NCI-H187 treated with DMSO at 0.1 percent for 48 hours (cell line): ENCODE measurements at places on chromosomes 11 and 22.

DNA sequence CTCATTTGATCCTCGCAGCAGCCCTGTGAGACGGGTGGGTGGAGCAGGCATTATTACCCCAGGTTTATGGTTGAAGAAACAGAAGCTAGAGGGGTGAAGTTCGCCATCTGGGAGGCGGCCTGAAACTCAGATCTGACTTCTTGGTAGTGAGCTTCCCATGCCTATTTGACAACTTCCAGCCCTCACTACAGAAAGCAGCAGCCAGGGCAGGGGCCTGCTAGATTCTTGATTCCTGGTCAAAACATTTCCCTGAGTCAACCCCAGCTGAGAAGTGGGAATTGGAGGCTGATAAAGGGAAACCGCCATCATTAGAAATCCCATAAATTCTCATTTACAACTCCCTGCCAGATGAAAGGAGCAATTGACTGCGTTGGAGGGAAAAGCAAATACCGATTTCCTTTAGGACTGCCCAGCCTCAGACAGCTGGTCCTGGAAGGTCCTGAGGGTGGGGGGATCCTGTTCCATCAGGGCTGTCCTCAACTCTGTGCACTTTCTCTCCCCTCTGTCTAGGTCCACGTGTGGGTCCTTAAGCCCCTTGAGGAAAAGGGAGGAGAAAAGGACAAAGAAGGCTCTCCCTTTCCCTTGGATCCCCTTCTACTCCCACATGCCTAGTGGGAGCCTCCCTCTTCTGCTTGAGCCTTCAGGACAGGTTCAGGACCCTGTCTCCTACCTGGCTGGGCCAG is 10.2 kb upstream of the NECTIN1 start:
- no peak for DNase-seq

DNA sequence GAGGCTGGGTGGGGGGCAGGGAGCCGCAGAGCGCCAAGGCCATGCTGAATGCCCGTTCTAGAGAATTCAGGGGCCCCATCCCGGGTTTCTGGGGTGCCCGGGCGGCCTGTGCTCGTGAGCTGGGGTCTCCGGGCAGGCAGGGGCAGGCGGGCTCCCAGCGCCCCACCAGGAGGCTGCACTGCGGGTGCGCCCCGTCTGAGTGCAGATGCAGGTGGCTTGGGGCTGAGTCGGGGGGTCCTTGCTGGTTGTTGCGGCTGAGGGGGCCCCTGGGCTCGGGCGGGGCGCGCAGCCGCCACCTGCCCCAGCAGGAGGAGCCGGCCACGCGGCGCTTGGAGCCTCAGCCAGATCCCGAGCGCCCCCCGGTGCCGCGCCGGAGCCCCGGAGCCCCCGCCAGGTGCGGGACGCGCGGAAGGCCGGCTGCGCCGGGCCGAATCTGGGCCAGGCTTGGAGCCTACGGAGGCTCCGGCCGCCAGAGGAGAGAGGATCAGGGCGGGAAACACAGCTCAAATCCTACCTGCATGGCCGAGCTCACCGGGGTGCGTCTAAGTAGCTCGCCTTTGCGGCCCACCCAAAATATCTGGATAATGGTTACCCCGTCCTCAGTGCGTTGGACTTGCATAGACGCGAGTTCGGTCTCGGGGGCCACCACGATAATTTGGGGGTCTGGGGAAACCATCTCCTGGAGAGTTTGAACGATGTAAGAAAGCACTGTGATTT is 590 bp upstream of the IGF2 start:
- no peak for DNase-seq

- DNase-seq, result no peak
Measured at GRCh38 chr11:62817129-62817528, 11.9 kb upstream of the NXF1 start.

- DNase-seq, result no peak
Measured at GRCh38 chr11:11735586-11735985, 106.2 kb upstream of the USP47 start.

DNA sequence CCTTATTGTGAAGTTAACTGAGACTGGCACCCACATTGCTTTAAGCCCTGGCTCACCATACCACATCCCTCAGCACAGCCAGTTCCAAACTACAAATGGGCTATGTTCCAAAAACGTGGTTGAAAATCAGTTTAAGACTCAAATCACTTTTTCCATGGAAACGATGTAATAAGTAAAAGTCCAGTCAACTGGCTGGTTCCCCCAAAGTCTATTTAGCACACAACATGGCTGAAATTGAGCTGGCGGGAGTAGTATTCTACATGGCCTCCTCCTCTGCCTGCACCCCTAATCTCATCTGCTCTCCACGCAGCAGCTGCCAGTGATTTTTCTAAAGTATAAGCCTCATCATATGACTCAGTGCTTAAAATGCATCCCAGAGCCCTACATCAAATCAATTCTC is 40.9 kb upstream of the BIRC3 start:
- DNase-seq, result no peak

GRCh38 chr22:39144101-39144767 is 8.2 kb downstream of the CBX7 start:
- DNase-seq, result no peak

GRCh38 chr22:44491269-44492035 is 6.6 kb downstream of the RTL6 start:
- no peak for DNase-seq

- no peak for DNase-seq
Measured at GRCh38 chr11:64202992-64203391, 3.5 kb upstream of the FERMT3 start.

DNA sequence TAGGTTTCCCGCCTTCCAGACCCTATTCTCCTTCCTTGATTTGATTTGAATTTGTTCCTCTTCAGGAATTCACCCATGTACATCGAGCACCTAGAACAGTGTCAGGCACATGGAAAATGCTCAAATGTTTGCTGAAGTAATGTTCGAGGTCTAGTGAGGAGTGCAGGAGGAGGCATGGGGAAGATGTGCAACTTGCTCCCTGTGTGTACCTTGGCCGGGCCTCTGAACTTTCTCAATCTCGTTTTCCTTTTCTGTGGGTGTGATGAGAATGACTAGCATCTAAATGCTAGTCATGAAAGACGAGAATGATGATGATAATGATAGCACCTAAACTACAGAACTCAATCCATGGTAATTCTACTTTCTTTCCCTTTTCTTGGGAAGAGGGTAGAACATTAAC is 279.1 kb upstream of the PLET1 start:
- DNase-seq, result no peak

GRCh38 chr11:44628730-44629700 is 63.6 kb downstream of the CD82 start:
- DNase-seq, result no peak

DNA sequence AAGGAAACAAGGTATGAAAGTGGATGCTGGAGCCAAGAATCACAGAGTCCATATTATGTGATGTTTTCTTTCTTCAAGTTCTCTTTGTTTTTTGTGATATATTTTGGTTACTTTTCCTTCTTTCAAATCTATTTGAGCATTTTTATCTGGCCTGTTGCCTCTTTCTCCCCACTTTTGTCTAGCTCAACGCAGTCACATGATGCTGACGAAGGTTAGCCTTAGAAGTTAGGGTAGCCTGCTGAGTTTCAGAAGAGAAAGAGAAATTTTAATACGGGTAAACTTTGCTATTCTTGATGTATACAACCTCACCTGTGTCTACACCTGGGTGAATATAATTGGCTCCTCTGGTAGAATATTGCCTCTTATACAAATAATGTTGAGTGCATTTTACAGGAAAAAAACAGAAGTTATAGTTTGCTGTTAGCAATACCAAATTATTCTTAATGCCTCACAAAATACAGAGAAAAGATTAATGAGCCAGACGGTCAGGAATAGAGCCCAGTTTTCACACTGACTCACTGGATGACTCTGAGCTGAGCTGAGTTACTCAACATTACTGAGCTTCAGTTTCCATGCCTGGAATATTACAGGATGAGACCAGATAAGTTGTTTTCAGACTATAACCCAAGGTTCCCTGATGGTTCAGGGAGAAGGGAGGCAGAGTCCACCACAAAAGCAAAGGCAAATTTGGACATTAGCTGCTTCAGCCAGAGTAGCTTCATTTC is 161.6 kb upstream of the BDNF start:
- no peak for DNase-seq

GRCh38 chr11:6757373-6757967 is 14.3 kb downstream of the OR2AG2 start:
- no peak for DNase-seq

GRCh38 chr11:117704395-117705100 is 92.5 kb downstream of the DSCAML1 start:
- no peak for DNase-seq

DNA sequence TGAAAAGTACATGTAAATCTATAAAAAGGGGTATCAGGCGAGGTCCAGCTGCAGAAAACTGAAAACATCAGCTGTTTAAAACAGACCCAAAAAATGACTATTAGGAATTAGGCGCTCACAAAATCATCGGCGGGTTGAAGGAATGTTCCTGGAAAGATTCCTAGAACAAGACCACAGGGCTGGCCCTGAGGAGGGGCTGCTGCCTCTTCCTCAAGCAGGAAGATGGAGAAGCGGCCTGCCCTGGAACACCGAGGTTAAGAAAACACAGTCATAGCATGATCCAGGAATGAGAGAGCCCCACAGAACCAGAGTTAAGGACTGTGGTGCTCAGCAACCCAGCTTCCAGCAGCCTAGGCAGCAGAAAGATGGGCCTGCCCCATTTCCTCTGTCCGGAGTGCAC is 78.4 kb downstream of the C11orf91 start:
- no peak for DNase-seq

DNA sequence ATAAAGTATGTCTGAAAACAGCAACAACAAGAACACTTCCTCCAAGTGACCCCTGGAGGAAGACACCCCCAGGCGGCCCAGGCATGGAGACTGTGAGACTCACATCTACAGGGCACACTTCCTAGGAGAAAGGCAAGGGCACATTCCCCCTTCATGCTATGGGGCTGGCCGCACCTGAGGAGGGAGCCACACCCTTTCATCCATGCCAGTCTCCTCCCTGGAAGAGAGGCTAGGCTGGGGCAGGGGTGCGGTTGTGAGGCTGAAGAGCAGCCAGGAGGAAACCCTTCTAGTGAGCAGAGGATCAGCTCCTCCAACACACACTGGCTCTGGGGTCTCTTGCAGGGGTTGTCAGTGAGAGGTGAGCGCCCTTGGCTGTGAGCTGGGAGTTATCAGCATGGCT is 678.8 kb downstream of the NTM start:
- no peak for DNase-seq

GRCh38 chr22:42772647-42773046 is 52.0 kb upstream of the A4GALT start:
- no peak for DNase-seq

DNA sequence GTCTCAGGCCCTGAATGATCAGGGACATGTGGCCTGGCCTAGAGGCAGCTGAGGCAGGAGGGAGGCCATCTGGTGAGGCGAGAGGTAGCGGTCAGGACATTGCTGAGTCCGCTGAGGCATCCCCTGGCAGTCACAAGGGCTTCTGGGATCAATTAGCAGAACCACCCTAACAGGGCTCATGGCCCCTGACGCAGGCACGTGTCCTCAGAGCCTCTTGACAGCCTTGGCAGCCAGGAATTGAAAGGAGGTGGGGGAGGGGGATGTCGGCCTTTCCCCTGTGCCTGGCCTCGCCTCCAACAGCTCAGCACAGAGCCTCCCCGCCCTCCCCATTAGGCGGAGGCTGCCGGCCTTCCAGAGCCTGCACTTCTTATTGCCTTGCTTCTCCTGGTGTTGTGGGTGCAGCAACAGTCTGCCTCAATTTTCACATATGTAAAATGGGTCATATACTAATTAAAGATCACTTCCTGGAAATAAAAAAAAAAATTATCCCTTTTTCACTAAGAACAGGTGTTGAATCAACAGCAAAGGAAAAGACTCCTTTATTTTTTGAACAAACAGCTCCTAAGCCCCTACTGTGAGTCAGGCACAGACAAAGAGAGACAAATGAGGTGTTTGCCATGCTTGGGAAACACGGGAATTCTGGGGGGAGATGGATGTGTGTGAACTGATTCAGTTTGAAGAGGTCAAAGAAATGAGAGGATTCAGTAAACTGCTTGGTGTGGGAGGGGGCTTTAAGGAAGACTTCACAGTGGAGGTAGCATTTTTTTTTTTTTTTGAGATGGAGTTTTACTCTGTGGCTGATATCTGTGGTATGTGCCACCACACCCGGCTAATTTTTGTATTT is 55.3 kb downstream of the NFAM1 start:
- peak; percentile 26 for DNase-seq

DNA sequence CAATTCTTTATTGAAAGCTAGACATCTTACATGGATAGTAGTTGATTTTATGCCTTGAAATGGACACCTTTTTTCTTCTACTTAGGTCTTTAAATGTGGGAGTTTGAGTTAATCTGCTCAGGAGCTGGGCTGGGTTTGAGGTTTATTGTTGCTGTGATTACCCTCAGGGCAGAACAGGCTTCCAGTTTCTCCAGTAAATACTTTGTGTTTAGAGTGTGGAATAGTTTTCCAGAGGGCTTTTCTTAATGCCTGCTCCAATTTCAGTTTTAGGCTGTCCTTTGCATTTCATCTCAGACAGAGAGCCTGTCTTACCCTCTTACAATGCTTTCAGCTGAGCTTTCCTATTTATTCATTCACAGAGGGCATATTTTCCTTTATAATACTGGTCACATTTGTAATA is 69.9 kb upstream of the ADORA2A start:
- no peak for DNase-seq

- DNase-seq, result no peak
Measured at GRCh38 chr22:21937821-21938070, 14.9 kb downstream of the PPM1F start.

- no peak for DNase-seq
Measured at GRCh38 chr11:68940651-68941323, 37.1 kb downstream of the IGHMBP2 start.

DNA sequence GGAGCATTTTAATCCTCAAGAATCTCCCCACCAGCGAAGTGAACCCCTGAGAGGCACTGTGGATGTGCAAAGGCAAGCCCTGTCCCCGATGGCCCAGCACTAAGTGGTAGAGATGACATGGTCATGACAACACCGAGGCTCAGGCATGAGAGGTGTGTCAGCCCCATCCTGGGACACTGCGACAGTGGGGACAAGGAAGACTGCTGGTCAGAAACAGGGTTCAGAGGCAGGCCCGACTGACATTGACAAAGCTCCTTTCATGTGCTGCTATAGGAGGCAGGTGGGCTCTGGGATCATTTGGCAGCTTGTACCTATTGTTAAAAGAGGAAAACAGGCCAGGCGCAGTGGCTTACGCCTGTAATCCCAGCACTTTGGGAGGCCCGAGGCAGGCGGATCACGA is 54.3 kb upstream of the MYEOV start:
- DNase-seq, result no peak

- DNase-seq, result no peak
Measured at GRCh38 chr11:64667154-64667745, 55.7 kb downstream of the NRXN2 start.

GRCh38 chr11:100709233-100709957 is 22.3 kb downstream of the ARHGAP42 start:
- DNase-seq, result no peak
